ENCODE measurements at places on chromosomes 12 and 14. TPM values are rescaled to one million over a fixed set of nuclear protein-coding genes. Genes with fewer than 3 reads are reported as not detected.

Gene IL31
- not detected for total RNA-seq

Gene TMEM52B
- total RNA-seq, result not detected

Gene TAS2R31
- 2.3 TPM for total RNA-seq

Gene PGF
- total RNA-seq, result 2.3 TPM

DNA sequence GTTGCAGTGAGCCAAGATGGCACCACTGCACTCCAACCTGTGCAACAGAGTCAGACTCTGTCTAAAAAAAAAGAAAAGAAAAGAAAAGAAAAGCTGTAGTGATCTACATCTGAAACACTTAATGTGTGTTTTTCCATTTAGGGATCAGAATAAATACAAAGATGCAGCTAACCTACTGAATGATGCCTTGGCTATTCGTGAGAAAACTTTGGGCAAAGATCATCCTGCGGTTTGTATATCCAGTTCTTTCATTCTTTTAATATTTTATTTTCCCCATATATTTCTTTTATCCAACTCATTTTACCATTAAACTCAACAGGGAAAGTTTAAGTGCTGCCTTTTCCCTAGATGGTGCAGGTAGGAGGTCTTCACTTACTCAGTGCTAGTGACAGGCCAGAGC is 40.4 kb downstream of the KLC1 start:
- no peak for DNase-seq
- no peaks in the 10 kb centered on the region for H3K4me1 ChIP-seq
- no peaks in the 10 kb centered on the region for H3K27me3 ChIP-seq
- no peak overlapping the region for H3K27ac ChIP-seq
- H3K4me3 ChIP-seq, result no peak overlapping the region
- peaks cover 80% of the 10 kb centered on the region for H3K36me3 ChIP-seq

GRCh38 chr12:108806346-108806745 is 51.0 kb downstream of the SSH1 start:
- peaks cover 12% of the 10 kb centered on the region for H3K36me3 ChIP-seq
- no peak for DNase-seq
- no peaks in the 10 kb centered on the region for H3K27me3 ChIP-seq
- no peak overlapping the region for H3K27ac ChIP-seq

Gene GPRC5A
- 0.09 TPM for total RNA-seq

Gene TGFB3
- total RNA-seq, result 0.37 TPM

GRCh38 chr14:33567023-33567728 is 383.7 kb downstream of the EGLN3 start:
- H3K27me3 ChIP-seq, result no peaks in the 10 kb centered on the region
- no peaks in the 10 kb centered on the region for H3K36me3 ChIP-seq
- H3K4me1 ChIP-seq, result no peaks in the 10 kb centered on the region
- H3K27ac ChIP-seq, result no peak overlapping the region
- DNase-seq, result no peak

GRCh38 chr12:132492951-132493350 is 3.0 kb downstream of the FBRSL1 start:
- H3K27ac ChIP-seq, result no peak overlapping the region
- peak overlapping the region; percentile 87 for H3K4me3 ChIP-seq
- H3K27me3 ChIP-seq, result peaks cover 3% of the 10 kb centered on the region
- no peaks in the 10 kb centered on the region for H3K4me1 ChIP-seq

- no peaks in the 10 kb centered on the region for H3K4me1 ChIP-seq
- H3K27me3 ChIP-seq, result no peaks in the 10 kb centered on the region
- H3K27ac ChIP-seq, result no peak overlapping the region
- no peak for DNase-seq
Measured at GRCh38 chr12:8546591-8546990, 5.9 kb upstream of the CLEC4E start.

Gene PPP1R36
- total RNA-seq, result 0.66 TPM

DNA sequence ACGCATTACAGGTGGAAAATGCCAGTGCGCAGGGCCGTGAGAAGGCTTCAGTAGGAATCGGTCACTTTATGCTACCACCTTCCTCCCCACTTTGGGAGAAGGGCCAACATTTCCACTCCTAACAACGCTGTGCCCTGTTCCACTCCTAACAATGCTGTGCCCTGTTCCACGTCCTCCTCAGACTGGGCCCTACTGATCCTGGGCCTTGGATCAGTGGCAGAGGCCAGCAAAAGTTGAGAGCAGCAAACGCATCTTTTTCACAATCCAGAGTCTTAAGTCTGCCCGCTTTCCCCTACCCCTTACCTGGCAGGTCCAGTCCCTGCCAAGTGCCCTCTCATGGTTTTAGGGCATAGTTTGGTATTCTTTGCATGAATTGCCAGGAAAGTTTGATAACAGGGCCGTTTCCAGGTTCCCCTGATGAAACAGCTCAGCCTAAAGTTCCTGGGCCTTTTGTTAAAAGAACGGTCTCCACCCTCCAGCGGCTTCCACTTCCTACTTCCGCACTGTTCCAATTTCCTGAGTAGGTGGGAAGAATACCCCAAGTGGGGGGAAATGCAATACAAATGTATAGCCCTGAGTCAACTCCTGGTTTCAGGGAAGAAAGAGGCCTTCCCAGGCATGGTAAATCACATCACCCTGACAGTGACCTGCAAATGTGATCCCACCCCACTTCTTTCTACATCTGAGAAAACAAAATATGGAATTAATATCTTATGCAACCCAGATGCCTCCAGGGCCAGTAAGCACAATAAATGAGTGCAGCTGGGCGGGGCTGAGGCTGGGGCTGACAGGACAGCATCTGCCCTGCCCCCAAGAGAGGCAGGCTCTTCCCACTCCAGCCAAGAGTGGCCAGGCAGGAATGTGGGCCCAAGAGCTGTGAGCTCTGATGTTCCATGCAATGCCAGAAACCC is 15.0 kb downstream of the KCTD10 start:
- H3K27me3 ChIP-seq, result no peaks in the 10 kb centered on the region
- no peak for DNase-seq
- H3K4me3 ChIP-seq, result peak overlapping the region; percentile 51
- peaks cover 41% of the 10 kb centered on the region for H3K4me1 ChIP-seq
- H3K36me3 ChIP-seq, result peaks cover 27% of the 10 kb centered on the region

DNA sequence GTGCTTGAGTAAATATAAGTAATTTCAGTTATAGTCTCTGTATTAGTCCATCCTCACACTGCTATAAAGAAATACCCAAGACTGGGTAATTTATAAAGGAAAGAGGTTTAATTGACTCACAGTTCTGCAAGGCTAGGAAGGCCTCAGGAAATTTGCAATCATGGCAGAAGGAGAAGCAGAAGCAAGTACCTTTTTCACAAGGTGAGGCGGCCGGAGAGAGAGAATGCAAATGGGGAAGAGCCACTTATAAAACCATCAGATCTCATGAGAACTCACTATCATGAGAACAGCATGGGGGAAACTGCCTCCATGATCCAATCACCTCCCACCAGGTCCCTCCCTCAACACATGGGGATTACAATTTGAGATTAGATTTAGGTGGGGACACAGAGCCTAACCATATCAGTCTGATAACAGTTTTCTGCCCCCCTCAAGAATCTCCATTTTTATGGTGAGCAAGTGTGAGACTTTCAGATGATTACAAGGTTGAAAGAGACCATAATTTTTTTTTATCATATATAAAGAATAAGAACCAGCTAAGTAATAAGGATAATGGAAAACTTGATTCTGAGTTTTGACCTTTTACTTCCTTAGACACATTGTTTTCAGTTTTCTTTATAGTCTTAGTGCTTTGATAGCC is 35.6 kb downstream of the LEMD3 start:
- no peak overlapping the region for H3K27ac ChIP-seq
- no peaks in the 10 kb centered on the region for H3K4me1 ChIP-seq
- no peaks in the 10 kb centered on the region for H3K36me3 ChIP-seq
- DNase-seq, result no peak
- no peaks in the 10 kb centered on the region for H3K27me3 ChIP-seq
- H3K4me3 ChIP-seq, result no peak overlapping the region

DNA sequence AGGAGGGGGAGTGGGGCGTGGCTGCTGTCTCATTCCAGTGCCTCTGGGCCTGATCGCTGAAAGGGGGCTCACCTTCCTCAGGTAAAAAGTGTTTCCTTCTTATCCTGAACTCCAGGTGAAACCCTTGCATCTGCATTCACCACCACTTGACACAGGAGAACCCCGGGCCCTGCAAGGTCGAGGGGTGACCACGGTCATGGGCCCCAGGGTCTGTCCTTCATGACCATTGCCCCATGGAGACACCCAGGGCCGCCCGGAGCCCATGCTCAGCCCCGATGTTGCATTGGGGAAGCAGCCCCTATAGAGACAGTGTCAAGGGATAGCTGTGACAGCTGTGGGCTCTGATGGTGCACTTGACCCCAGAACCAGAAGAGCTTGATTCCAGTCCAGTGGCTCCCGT is 34.4 kb upstream of the DYNC1H1 start:
- no peaks in the 10 kb centered on the region for H3K4me1 ChIP-seq
- DNase-seq, result no peak
- H3K27ac ChIP-seq, result no peak overlapping the region
- H3K27me3 ChIP-seq, result no peaks in the 10 kb centered on the region
- H3K4me3 ChIP-seq, result no peak overlapping the region

Gene BLOC1S1
- 104 TPM for total RNA-seq

Gene SERPINA10
- not detected for total RNA-seq

Gene SLCO1C1
- not detected for total RNA-seq

GRCh38 chr12:86091681-86092080 is 164.5 kb downstream of the MGAT4C start:
- H3K27ac ChIP-seq, result no peak overlapping the region
- H3K36me3 ChIP-seq, result no peaks in the 10 kb centered on the region
- no peaks in the 10 kb centered on the region for H3K27me3 ChIP-seq
- no peak for DNase-seq
- H3K4me1 ChIP-seq, result no peaks in the 10 kb centered on the region

DNA sequence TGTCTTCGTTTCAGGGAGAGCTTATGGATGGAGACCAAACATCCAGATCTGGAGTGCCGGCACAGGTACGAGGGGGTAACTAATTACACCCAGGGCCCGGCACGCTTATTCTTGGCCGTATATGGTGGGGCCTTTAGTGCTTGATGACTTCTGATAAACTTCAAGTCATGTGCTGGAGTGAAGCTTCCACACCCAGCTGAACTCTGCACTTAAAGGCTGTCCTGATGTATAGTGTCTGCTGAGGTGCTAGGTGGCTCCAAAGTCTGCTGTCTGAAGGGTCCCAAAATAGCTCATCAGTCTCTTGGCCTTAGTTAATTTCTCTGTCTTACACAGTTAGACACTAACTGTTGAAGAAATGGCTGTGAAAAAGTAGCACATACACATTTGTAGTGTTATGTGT is 17.9 kb downstream of the RNF34 start:
- H3K27me3 ChIP-seq, result no peaks in the 10 kb centered on the region
- no peaks in the 10 kb centered on the region for H3K4me1 ChIP-seq
- no peak for DNase-seq
- H3K36me3 ChIP-seq, result peaks cover 27% of the 10 kb centered on the region

GRCh38 chr12:62523619-62524018 is 57.0 kb downstream of the MON2 start:
- no peak overlapping the region for H3K27ac ChIP-seq
- no peak overlapping the region for H3K4me3 ChIP-seq
- H3K4me1 ChIP-seq, result no peaks in the 10 kb centered on the region
- no peak for DNase-seq

DNA sequence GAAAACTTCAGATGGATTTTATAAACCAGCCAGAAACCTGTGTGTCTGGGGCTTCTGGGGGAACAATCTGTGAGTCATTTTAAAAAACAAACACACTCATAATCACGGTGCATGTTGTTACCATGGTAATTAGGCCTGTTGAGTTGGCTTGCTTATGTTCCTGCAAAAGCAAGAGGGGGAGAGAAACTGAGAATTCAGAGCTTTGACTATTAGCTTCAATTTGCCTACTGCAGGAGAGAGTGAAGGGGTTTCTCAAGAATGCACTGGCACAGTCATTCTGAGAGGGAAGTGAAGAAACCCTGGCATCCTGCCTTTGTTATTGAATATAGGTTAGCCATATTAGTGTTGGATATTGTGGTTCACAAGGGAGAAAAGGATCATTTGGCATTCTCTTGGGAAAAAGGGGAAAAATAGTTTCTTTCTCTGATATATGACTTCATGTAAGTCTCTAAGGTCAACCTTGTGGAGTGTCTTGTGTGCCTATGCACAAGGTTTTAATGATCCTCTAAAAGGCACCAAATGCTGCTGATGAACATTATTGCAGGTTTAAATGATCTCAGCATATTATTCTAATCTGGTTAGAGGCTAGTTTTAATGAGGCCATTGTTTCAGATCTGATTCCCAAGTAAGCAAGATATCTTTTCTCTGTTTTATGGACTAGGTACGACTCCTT is 12.9 kb downstream of the GNG2 start:
- no peaks in the 10 kb centered on the region for H3K4me1 ChIP-seq
- no peak overlapping the region for H3K27ac ChIP-seq
- H3K4me3 ChIP-seq, result no peak overlapping the region
- DNase-seq, result no peak

DNA sequence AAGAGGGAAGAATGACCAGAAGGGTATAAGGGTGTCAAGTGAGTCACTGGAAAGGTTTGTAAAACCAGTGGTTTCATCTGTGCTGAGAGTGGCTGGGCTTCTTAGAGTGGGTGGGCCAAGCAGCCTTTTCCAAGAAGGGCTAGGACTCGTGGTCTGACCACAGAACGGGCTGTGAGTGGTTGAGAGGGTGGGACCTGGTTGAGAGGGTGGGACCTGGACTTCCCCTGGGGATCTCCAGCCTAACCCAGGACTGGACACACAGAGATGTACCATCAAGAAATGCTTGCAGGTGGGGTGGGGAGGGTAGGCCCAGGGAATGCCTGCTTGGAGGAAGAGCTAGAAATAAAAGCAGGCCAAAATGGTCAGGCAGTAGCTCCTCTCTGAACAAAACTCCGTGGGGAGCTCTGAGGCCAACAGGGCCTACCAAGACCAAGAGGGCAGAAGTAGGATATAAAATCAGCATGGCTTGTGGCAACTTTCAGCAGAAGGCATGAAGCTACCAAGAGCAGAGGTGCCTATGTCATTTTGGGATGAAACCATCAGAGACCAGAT is 140.5 kb downstream of the FOXN3 start:
- H3K27ac ChIP-seq, result no peak overlapping the region
- H3K4me3 ChIP-seq, result no peak overlapping the region
- peaks cover 7% of the 10 kb centered on the region for H3K36me3 ChIP-seq
- peaks cover 5% of the 10 kb centered on the region for H3K4me1 ChIP-seq

- H3K36me3 ChIP-seq, result no peaks in the 10 kb centered on the region
- no peak overlapping the region for H3K4me3 ChIP-seq
- no peak for DNase-seq
- H3K4me1 ChIP-seq, result no peaks in the 10 kb centered on the region
- no peak overlapping the region for H3K27ac ChIP-seq
Measured at GRCh38 chr12:65651060-65651459, 173.2 kb upstream of the HMGA2 start.
